ENCODE measurements at places on chromosomes 3 and 15.

GRCh38 chr3:182803596-182803995, 10.3 kb downstream of the ATP11B start:
- no peak for DNase-seq

DNA sequence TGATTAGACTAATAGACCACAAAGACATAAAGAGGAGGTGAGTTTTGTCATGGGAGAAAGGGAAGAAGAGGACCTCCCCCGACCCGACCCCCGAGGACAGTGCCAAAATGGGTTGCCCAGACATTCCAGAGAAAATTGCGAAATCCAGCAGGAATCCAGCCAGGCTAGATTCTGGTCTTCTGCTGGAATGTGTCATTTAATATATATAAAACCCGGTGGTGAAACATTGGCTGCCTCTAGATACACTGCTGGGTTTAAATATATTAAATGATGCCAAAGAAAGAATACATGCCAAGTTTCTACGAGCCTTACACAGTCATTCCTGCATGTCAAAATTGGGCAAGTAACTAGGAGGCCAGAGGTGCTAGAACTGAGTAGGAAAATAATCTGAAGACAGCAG, 45.3 kb upstream of the SPESP1 start:
- DNase-seq = peak; percentile 32

GRCh38 chr3:170751083-170751898, 118.7 kb downstream of the RPL22L1 start:
- DNase-seq = peak; percentile 98

DNA sequence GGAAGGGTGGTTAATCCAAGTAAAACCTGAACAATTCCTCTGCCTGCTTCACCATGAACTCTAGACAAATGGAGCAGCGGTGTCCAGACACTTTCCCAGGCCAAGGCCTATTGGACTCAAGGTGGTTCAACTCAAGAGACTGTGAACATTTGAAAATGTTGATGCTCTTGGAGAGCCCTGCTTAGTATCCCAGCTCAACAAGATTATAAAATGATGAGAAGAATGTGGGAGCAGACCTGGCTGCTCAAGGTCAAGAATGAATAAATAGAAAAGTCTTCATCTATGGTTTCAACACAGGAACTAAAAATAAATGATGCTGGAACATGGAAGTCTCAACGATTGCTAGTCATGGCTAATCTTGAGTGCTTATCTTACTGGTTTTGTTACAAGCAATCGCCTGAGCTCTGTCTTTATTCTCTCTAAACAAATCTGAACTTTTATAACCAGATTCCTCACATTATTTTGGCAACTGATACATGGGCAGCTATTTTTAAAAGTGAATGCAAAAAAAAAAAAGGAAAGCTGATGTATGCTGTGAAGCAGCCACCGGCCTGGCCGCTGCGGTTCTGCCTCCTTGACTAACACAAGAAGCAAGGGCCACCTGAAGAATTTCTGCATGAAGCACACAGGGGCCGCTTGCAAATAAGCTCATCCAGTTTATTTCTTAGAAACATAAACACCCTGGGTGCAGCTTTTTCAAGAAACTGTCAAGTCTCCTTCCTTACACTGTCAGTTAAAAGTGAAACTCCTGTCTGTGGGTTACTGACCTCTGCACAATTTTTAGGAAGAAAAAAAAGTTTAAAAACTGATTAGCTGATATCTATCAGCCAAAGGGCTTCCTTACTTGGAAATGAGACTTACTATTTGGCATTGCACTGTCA, 120.1 kb upstream of the ARHGEF3 start:
- no peak for DNase-seq

DNA sequence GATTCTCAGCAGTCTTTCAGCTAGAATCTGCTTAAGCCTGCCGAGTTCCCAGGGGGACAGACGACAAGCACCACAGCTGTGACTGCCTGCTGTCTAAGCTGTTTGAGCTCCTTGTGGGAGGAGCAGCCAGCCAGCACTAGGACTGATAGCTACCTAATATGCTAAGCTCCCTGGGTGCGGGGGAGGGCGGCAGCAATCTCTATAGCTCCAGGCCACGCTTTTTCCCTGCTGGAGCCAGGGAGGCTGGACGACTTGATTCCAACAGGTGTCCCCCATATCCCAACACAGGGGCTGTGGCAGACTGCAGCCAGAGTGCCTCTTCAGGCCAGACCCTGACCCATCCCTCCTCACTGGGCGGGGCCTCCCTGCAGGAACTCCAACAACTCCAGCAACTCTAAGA, 134.1 kb upstream of the ARPP21 start:
- no peak for DNase-seq
